ENCODE measurements at places on chromosomes 1 and 21.
A peak's percentile ranks its signal among the peaks of the same experiment; 100 is the strongest.

GRCh38 chr1:208100906-208101305, 143.3 kb downstream of the PLXNA2 start:
- DNase-seq: no peak

DNA sequence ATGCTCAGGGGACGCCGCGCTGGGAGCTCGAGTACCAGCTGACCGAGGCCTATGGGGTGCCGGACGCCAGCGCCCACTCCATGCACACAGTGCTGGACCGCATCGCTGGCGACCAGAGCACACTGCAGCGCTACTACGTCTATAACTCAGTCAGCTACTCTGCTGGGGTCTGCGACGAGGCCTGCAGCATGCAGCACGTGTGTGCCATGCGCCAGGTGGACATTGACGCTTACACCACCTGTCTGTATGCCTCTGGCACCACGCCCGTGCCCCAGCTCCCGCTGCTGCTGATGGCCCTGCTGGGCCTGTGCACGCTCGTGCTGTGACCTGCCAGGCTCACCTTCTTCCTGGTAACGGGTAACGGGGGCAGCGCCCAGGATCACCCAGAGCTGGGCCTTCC, 1.3 kb upstream of the XKR8 start:
- DNase-seq: no peak

- DNase-seq: no peak
These were observed 17.6 kb upstream of the IFI6 start for GRCh38 chr1:27689423-27690173.

GRCh38 chr1:55987491-55988249, 591.7 kb downstream of the PLPP3 start:
- DNase-seq: no peak

GRCh38 chr1:116425987-116426386, 52.9 kb downstream of the ATP1A1 start:
- DNase-seq: no peak

DNA sequence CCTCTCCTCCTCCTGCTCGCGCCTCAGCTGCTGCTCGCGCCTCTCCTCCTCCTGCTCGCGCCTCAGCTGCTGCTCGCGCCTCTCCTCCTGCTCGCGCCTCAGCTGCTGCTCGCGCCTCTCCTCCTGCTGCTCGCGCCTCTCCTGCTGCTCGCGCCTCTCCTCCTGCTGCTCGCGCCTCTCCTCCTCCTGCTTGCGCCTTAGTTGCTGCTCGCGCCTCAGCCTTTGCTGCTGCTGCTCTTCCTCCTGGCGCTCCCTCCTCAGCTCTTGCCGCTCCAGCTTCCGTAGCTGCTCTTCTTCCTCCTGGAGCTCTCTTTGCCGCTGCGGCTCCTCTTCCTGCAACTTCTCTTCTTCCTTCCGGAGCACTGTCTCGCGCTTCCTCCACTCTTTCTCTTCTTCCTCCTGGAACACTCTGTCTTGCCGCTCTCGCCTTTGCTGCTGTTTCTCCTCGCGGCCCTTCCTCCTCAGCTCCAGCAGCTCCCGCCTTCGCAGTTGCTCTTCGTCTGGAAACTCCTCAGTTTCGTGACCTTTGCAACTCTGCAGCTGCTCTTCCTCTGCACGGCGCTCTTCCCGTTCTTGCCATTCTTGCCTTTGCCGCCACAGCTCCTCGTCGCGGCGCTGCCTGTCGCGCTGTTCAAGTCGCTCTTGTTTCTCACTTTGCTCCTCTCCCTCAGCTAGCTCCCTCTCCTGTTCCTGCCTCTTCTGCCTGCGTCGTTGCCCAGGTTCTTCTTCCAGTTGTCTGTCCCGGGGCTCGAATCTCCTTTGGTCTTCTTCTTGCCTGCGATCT, 3.0 kb downstream of the TCHH start:
- DNase-seq: peak; percentile 15

DNA sequence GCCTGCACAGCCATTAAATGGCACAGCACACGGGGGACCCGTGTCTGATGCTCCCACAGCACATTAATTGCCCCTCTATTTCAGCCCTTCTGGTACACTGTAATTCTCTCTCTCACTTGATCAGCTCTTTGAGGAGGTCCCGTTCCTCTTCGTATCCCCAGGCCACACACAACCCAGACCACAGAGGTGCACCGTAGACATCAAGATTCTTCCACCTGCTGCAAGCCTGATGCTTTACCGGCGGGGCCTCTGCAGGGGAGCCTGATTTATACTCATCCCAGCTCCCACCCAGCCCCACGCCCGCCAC, 759 bp downstream of the SMYD3 start:
- DNase-seq: no peak

GRCh38 chr1:233406339-233406960, 78.9 kb downstream of the MAP3K21 start:
- DNase-seq: no peak

GRCh38 chr1:180169640-180170195, 15.0 kb downstream of the QSOX1 start:
- no peak for DNase-seq

GRCh38 chr1:21121764-21122471, 54.8 kb downstream of the EIF4G3 start:
- DNase-seq: no peak

- DNase-seq: no peak
These were observed 41.2 kb downstream of the SLC27A3 start for GRCh38 chr1:153816283-153816889.

DNA sequence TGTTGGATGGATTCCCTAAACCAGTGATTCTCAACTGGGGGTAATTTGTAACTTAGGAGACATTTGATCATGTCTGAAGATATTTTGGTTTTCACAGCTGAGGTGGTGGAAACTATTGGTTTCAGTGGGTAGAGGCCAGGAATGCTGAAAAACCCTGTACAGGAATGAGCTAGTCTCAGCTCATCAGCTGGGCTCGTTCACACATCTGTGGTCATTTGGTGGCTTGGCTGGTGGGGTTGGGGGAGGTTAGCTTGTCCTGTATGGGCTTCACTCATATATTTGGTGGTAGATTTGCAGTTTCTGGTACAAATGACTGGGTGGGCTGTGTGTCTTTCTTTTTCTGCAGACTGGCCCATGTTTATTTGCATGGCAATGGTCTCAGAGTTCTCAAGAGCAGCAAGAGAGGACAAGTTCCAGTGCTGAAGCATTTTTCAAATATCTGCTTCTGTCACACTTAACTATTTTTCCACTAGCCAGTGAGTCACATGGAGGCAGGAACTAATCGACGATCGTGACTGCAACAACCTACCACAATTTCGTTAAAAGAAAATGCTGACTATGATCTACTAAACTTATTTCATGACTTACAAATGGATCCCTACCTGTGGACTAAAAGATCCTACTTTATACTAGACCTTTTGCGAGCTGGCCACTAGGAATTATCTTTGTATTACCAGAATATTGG, 321.7 kb upstream of the PLXNA2 start:
- no peak for DNase-seq

GRCh38 chr1:14800500-14801076, 202.1 kb downstream of the KAZN start:
- no peak for DNase-seq

- DNase-seq: no peak
These were observed 19.8 kb downstream of the SH3BP5L start for GRCh38 chr1:248805876-248806275.

DNA sequence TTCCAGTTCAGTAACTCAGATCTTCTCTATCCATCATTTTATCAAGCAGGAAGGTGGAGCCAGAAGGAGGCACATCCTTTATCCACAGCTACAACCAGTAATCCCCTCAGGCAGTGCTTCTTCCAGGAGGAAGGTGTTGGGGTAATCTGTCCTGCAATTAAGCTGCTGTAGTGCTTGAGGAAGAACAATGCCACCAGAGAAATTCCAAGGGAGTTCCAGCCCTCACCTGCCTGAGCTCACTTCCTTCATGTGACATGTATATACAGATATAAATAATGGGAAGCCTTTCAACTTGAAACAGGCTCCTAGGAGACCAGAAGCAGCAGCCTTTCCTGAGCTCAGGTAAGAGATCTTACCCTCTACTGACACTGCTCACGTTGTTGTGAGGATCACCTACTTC, 2.2 kb upstream of the IL20 start:
- DNase-seq: no peak

Data from DMS 273 treated with DMSO at 0.1 percent for 48 hours (cell line).